Suprapubic skin (tissue), 4 donors: ENCODE measurements at places on chromosomes 1 and 21. TPM values are rescaled to one million over a fixed set of nuclear protein-coding genes. Genes with fewer than 3 reads are reported as not detected.

DNA sequence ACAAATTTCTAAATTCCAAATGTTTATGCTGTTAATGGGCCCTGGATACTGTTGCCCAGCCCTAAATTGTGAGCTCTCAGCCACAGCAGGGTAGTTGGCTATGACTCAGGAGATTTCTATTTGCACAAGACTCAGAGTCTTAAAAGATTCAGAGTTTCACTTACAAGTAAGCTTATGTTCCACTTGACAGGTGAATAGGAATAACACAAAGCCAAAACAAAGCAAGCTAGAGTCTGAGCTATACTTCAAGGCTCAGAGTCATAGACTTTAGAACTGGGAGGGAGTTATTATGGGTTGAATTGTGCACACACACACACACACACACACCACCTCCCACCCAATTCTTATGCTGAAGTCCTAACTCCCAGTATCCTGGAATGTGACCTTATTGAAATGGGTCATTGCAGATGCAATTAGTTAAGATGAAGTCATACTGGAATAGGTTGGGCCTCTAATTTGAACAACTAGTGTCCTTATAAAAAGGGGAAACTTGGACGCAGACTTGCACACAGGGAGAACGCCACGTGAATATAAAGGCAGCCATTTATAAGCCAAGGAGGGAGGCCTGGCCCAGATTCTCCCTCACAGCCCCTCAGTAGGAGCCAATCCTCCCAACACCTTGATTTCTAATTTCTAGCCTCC lies 30.2 kb downstream of the PRDX6 start:
- DNase-seq, result no peak

GRCh38 chr1:8026153-8026975 lies at the start of gene ERRFI1:
Gene ERRFI1 (minus strand): TSS chr1:8026309. CDS start chr1:8015619, 10,690 bp downstream.
- peak; percentile 97 for DNase-seq

GRCh38 chr1:116494353-116494692 lies 76.5 kb downstream of the CD58 start:
- no peak for DNase-seq

DNA sequence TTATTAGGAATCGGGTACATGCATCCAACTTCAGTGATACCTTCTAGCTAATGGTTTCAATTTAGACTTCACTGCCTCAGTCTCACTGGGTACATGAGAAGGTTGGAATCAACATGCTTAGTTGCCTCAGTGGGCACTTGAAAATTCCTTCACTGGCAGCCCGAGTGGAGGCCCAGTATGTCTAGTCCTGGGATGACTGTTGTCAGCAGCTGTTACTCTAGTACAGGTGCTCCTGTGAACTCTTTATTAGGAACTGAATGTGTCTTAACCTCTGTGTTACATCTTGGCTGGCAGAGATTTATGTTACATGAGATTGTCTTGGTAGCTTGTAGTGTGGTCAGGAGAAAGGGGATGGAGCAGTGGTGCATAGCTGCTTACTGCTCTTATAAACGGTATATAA lies 13.4 kb downstream of the PLA2G2E start:
- DNase-seq, result no peak

Gene NR1I3
- total RNA-seq, result not detected

Gene ARHGAP29
- total RNA-seq, result 24.8 TPM

DNA sequence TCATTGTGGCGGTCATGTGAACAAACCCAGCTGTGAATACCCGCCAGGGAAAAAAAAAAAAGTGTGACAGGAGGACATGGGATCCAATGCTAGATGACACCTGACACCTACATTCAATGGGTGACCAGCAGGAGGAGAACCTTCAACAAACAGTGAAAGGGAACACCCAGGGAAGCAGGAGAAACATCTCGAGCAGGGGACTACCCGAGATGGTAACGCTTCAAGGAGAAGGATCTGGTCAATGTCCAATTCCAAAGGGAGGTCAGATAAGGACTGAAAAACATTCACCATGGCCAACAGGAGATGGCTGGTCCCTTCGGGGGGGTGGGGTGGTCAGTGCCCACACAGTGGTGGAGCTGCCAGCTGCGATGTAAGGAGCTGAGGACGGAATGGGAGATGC lies 46.3 kb downstream of the PTPN14 start:
- DNase-seq, result no peak

DNA sequence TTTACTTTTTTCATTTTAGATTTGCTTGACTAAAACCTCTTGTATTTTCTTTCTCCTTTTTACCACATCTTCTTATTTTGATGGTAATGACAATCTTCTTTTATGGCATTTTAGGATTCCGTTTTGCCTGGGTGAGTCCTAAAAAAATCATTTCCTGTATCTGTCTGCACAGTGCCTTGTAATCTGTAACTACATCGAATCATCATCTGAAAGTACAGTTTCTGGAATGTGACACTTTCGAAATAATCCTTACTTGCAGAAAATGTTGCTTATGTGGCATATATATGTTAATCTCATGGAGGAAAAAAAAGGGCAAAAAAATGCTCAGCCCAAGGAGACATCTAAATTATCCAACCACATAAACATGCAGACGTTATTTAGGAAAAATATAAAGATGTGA lies 29.0 kb downstream of the GREM2 start:
- no peak for DNase-seq

DNA sequence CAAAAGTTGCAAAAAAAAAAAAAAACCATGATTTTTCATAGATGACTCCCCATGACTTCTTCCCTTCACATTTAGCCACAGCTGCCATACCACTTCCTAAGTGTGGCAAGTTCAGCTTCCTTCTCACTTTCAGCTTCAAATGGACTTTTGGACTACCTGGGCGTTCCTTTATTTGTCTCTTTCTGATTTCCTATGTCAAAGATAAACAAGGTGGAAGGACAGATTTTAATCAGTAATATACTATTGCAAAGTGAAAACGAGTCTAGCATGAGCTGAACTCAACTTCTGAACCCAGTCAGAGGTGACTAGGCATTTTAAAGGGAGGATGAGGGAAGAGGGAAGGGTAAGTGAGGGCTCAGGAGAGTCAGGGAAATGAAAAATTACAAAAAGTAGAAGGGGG lies 14.4 kb upstream of the SCCPDH start:
- no peak for DNase-seq

GRCh38 chr1:113140176-113140575 lies 67.2 kb downstream of the LRIG2 start:
- DNase-seq, result no peak

- DNase-seq, result no peak
Observed at GRCh38 chr21:45507523-45507875, 34.7 kb downstream of the SLC19A1 start.

DNA sequence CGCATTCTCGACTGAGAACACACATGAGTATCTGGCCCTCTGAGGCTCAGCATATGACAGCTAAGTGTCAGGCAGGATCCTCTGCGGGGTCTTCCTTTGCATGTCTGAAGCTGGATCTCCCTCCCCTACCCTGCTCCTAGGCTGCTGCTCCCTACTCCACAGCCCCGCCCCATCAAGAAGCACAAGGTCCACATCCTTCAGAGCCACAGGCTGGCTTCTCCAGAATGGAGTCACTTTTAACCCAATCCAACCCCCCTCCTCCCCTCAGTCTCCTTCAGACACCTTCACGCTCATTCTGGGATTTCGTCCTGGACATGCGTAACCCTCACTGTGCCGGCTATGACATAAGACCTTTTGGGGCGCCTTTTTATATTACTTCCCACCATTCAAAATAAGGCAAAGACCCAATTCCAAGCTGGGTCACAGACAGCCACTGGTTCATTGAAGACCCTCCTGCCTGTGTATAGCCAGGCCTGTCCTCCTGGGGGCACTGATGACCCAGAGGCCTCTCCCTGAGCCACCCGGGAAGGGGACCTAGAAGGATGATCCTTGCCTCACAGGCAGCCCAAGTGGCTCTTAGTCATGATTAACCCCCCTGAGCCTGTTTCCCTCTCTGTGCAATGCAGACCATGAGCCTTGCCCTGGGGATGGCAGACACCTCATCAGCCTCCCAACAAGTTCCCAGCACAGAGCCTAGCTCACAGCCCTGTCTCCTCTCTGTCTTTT lies 4.7 kb downstream of the ADGRB2 start:
- DNase-seq, result no peak

DNA sequence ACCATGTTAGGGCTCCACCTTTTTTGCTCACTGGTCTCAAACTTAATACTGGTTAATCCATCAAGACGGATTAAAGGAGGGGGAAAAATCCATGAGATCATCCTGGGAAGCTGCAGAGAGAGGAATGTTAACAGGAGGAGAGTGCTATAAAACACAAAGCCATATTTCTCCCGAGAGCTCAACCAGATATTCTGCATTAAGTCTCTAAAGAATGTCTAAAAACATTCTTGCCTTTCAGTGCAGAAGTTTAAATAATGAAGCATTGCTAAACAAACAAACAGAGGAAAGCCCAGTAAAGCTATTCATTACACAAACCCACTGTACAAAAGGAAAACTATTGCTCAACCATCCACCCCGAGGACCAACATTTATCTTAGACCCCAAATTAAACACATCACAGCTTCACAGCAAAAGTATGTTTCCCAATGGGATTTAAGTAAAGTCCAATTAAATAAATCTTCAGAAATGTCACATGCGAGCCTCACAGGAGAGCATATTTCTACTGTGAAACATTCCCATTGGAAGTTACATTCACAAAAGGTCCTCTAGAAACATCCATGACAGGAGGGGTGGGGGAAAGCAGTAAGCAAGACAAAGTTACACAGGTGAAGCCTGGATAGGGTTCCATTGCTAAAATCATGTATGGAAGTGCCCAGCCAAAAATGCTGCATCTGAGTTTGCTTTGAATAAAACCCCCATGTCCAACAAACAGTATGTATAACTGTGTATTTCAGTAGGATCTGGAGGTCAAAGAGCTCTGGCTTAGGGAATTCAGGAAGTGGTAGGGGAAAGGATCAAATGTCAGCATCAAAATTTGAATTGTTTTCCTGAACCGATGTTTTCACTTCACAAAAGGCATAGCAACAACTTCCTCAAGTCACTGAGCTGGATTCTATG lies 23.3 kb downstream of the DUSP10 start:
- DNase-seq, result no peak

Gene AMIGO1
- 2.8 TPM for total RNA-seq
